ENCODE measurements at places on chromosomes 4 and X. TPM values are rescaled to one million over a fixed set of nuclear protein-coding genes. Genes with fewer than 3 reads are reported as not detected.

PNCK gene
- not detected for total RNA-seq

SPANXB1 gene
- total RNA-seq = not detected

CXorf51A gene
- total RNA-seq = not detected

HSFX4 gene
- not detected for total RNA-seq

ELF4 gene
- 15.0 TPM for total RNA-seq

C4orf51 gene
- total RNA-seq = 0.07 TPM

RHOXF2B gene
- total RNA-seq = not detected

P2RY4 gene
- total RNA-seq = not detected

DSPP gene
- total RNA-seq = not detected

COPS4 gene
- 135 TPM for total RNA-seq

TADA2B gene
- total RNA-seq = 12.0 TPM

FAM184B gene
- not detected for total RNA-seq

CDX4 gene
- not detected for total RNA-seq

NAT8L gene
- 0.07 TPM for total RNA-seq

VCX3B gene
- total RNA-seq = not detected

HPGDS gene
- total RNA-seq = not detected

USP46 gene
- 17.8 TPM for total RNA-seq

SYTL5 gene
- total RNA-seq = not detected

PTPN13 gene
- 6.3 TPM for total RNA-seq

PRDM5 gene
- total RNA-seq = 6.1 TPM

ATG4A gene
- total RNA-seq = 53.2 TPM

DGAT2L6 gene
- not detected for total RNA-seq

POU3F4 gene
- total RNA-seq = not detected

GPAT3 gene
- total RNA-seq = 13.9 TPM

F8A2 gene
- not detected for total RNA-seq

EXOC1L gene
- not detected for total RNA-seq

FOXO4 gene
- total RNA-seq = 5.3 TPM

PNPLA4 gene
- 5.4 TPM for total RNA-seq

TMEM35A gene
- total RNA-seq = 3.1 TPM

STATH gene
- not detected for total RNA-seq

MAGED4B gene
- total RNA-seq = 7.9 TPM

PABPC5 gene
- 2.0 TPM for total RNA-seq

DCAF12L1 gene
- not detected for total RNA-seq

LONRF3 gene
- 22.4 TPM for total RNA-seq

PPP4R3C gene
- total RNA-seq = not detected

NMU gene
- total RNA-seq = 0.20 TPM

TEX13C gene
- not detected for total RNA-seq

CTAG1A gene
- not detected for total RNA-seq

MAGEA6 gene
- total RNA-seq = not detected

All from pulmonary artery endothelial cell (primary cell).